Caco-2 (cell line): ENCODE measurements at places on chromosomes 3 and 15. TPM values are rescaled to one million over a fixed set of nuclear protein-coding genes. Genes with fewer than 3 reads are reported as not detected.
A peak's percentile ranks its signal among the peaks of the same experiment; 100 is the strongest.

The ARHGAP11A gene
- total RNA-seq, result 112 and 126 TPM in 2 replicates

DNA sequence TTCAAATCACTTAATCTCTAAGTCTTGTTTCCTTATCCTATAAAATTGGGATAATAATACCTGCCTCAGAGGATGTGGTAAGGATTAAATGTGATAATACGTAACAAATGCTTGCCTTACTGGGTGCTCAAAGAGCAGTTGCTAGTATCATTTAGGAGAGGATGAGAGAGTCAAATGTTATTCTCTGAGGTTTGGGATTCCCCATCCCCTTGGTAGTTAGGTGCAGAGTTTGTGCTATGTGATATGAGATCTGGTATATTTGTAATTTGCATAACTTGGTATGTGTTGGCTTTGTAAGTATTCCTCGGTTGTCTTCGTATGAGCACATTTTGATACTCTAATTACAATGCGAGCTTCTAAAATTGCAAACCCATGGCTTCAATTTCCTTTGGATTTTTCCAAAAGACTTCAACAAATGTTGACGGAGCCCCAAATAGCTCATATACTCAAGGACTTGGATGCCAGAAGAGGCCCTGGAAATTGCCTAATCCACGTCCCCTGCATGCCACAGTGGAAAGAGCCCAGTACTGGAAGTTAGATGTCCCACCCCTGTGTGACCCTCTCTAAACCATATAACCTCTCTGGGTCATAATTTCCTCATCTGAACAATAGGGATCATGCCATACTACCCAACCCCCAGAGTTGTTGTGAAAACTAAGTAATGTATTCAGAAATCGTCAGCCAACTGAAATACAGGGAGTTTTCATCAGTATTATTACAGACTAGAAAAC is 85.0 kb downstream of the FBN1 start:
- no peak for DNase-seq

DNA sequence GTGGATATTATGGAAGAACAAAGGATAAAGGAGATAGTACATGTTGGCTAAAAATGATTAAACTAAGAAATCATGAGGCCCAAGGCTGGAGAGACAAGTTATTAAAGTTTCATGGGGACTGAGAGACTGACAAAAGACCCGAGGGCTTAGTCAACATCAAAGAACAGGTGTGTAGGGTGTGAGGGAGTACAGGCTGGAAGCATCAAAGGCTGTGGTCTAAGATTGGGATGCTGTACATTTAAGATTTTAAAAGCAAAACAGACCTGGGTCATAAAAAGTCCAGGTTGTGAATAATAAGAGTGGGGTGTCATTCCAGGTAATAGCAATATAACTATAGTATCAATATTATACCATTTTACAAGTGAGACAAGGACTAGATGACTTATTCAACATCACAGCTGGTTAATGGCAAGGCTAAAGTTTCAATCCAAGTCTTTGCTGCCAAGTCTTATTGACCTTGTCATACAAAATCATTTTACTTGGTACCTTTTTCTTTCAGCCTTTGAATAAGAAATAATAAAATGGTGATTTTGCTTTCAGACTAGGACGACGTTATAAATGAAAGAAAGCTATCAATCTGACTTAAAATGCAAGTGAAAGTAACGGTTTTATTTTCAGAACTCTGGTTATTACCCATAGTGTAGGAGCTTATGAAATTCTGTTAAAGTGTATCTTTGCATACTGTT is 211.6 kb downstream of the TNIK start:
- no peak for DNase-seq

GRCh38 chr3:160980740-160981139 is 124.4 kb downstream of the B3GALNT1 start:
- DNase-seq, result no peak

The SLC22A14 gene
- 0.14 and 0.23 TPM in 2 replicates for total RNA-seq

- DNase-seq, result no peak
Observed at GRCh38 chr15:97165205-97165604, 795.3 kb upstream of the ARRDC4 start.

DNA sequence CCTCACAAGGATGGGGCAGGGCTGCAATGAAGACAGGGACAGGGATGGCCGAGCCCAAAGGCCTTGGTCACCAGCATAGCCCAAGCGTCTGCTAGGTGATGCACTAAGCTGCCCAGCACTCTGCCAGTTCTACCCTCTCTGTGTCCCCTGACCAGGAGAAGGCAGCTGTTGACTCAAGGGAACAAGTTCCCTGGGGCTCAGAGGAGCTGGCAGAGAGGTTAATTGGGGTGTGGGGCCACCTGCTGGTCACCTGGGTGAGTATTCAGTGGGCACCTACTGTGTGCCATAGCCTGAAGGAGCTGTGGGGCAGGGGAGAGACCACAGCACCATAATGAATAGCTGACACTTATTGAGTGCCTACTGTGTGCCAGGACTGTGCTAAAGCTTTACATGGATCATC is 22.0 kb upstream of the DOCK3 start:
- peak; percentile 72 for DNase-seq

GRCh38 chr3:89171687-89172545 is 64.5 kb downstream of the EPHA3 start:
- no peak for DNase-seq

DNA sequence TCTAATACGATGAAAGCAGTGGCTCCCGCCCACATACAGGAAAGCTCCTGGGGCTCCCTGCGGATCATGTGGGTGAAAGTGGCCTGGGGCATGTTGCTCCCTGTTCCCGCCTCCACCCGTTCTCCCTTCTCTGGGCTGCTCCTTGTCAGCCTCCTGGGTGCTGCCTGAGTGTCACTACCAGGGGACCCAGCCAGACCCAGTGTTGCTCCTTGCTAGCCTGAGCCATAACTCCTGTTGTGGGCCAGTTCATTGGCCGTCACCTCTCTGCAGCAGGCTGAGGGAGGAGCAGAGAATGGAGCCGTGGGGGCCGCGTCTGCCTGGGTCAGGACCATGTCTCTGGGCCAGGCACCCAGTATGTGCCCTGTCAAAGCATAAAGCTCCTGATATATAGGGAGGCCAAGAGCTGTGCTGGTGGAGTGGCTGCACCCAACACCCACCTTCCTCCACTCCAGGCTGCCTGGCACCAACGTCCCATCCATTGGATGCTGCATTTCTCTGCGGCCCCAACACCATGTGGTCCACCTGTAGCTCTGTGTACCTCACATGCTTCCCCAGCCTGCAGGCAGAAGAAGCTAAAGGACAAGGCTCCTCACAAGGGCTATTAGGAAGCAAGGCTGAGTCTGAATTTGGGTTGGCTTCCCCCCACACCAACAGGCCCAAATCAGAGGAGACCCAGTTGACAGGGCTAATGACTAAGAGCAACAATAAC is 40.5 kb downstream of the KLF13 start:
- DNase-seq, result no peak

The ZBED2 gene
- 0.14 and 0.20 TPM in 2 replicates for total RNA-seq

The SPSB4 gene
- total RNA-seq, result not detected in 2 replicates

DNA sequence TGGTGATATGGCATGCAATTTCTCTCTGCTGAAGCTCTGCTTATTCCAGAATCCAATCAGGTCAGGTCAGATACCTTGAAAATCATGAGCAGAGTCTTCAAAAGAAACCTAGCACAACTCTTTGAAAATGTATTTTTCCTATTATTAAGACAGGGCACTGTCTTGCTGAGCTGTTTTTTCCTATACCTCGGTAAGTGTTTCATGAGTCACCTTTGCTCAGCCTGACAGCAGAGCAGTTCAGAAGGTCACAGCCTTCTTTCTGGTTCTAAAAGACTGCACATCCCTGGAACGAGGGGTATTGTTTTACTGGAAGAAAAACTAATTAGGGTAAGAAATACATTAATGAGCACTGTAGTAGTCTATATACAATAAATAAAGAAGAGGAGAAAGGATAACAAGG is 422.0 kb downstream of the SOX2 start:
- DNase-seq, result no peak

The ANKUB1 gene
- total RNA-seq, result not detected in 2 replicates

The CELSR3 gene
- 35.4 and 39.0 TPM in 2 replicates for total RNA-seq

The CCDC71 gene
- total RNA-seq, result 15.2 and 15.9 TPM in 2 replicates

- no peak for DNase-seq
Observed at GRCh38 chr3:74344865-74345440, 269.5 kb downstream of the CNTN3 start.

The APOD gene
- total RNA-seq, result 62.0 and 101 TPM in 2 replicates

DNA sequence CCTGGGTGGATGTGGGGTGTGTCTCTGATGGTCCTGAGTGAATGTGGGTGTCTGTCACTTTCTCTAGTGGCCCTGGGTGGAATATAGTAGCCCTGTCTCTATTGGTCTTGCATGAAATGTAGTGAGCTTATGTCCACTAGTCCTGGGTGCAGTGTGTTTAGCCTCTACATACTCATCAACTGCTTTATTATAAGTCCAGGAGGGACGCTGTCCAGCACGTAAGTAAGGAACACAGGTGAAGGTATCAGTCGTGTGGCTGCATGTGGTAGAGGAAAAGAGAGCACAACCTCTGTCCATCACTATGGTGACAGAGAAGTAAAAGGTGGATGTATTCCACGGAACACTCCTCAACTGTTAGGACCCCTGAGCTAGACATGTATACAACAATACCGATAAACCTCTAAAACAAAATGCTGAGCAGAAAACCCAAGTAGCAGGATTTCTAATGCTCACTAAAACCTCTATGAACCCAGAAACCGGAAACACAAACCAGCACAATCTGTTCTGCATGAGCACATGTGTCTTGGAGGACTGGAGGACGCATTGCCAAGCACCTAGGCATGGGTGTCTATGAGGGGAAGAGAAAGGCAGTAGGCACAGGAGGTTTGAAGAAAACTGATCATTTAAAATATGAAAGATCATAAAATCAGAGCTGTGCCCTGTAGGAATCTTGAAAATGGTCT is 11.0 kb downstream of the LTF start:
- DNase-seq, result no peak
